Activated gamma-delta T cell treated with Interleukin-2 at 50 U/mL for 16 hours (primary cell): ENCODE measurements at places on chromosomes 11 and 22.

DNA sequence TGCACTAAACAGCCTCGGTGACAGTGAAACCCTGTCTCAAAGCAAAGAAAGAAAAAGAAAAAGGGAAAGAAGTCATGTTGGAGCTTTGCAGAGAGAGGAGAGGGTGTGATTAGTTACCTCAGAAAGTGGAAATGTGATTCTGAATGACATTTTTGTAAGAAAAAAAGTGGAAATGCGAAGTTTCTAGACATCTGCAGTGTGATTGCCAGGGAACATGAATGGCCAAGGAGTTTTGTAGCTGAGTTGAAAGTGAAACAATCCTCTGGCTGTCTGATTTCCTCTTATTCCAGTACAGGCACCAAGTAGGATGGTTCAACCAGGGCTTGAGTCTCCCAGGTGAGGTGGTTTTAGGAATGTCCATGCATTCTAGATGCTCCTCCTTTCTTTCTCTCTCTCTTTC, 17.8 kb upstream of the SYVN1 start:
- no peak for DNase-seq

- DNase-seq = peak; percentile 50
These were observed 16.2 kb downstream of the CAPN5 start for GRCh38 chr11:77082838-77083565.

- no peak for DNase-seq
These were observed 47.5 kb upstream of the ME3 start for GRCh38 chr11:86719781-86720463.

- DNase-seq = no peak
These were observed 450 bp downstream of the CBX6 start for GRCh38 chr22:38871360-38872171.

- peak; percentile 20 for DNase-seq
These were observed 17.0 kb upstream of the KCTD14 start for GRCh38 chr11:78039919-78040671.

GRCh38 chr22:17007852-17008731, at the start of gene GAB4:
GAB4 (minus strand) TSS chr22:17008222; CDS start chr22:17008114, 108 bp downstream.
- DNase-seq = no peak

DNA sequence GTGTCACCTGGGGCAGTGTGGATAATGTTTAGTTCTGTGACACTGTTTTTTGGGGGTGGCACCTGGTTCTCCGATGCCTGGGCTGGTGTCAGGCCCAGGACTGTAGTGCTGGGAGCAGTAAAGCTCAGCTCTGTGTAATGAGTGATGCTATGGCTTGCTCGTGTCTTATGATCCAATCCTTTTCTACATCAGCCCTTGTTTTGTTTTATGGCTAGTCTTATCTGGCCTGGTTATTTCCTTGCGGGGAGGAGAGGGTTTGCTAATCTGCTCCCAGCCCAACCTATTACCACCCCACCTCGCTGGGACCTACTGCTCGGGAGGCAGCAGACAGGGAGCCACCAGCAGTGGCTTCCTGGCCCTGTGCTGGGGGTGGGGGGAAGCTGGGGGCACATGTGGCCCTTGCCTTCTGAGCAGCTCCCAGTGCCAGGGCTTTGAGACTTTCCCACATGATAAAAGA, 35.0 kb upstream of the TPBGL start:
- no peak for DNase-seq

DNA sequence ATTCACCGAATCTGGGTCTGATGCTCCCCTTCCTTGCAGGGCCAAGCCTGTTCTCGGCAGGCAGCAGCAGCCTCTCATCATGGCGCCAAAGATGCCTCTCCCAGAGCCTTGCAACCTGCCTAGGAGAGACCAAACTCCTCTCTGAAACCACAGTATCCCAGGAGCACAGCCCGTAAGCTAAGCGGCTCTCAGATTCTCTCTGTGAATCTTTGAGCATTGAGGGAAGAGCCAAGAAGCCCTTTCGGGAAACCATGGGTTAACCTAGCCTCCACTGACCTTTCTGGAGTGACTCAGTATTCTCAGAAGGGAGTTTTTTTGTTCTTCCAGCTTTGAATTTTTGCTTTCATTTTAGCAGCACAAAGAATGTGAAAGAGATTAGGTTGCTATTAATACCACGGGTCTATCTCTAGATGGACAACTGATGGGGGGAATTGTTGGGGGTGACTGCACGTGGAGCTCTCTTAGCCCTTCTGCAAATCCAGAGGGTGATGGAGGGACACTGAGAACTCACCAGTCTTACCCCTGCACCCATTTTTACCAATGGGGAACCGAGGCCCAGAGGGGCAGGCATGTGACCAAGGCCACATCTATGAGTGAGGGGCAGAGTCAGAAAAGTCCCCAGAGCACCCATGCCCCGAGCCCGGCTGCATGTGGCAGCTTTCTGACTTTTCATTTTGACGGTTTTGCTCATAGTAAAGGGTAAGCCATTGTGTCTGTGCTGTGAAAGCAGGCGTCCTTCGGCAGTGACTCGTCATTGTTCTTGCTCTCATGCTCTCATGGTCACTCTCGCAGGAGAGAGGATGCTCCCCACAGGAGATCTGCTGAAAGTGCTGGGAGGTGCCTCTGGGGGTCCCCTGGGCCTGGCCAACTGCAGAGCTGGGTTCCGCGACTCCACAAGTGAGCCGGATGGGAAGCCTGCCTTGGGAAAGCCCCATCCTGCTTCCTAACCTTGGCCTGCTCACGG, 36.0 kb downstream of the IRAG1 start:
- no peak for DNase-seq

DNA sequence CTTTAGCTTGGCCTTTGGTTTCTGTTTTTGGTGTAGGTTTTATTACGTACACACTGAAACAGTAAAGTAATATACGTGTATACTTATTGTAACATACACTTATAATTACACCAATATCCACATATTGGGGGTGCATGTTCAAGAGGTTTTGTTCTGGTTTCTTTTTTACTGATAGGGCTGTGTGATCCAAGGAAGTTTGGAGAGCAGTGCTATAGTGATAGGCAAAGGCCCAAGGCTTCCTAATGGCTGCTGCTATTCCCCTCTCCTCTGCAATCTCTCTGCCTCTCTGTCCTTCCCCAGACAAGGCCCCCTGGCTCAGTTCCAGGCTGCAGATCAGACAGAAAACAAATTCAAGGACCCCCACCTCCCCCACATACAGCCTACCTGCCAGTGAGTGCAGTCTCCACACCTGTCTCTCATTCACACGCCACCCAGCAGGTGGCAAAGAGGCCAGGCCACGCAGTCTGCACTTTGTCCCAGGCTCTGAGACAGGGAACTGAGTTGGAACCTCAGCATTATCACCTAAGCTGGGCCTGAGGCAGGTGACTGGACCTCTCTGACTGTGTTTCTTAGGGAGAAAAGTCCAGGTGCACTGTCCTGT, 15.1 kb downstream of the TMEM184B start:
- DNase-seq = no peak

DNA sequence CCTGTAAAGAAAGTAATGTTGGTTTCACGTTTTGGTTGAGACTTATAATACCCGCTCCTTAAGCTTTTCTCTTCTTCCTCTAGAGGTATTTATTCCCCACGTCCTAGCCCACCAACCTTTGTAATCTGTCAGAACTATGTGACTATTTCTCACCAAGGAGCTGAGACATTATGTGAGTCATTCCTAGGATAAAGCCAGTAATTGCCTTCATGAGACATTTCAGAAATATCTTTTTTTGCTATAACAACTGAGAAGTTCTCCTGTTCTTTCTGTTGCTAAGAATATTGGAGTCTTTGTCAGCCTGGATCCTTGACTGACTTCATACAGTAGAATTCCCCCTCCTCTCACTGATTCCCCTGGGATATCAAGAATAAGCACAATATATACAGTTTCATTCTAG, 1497.0 kb upstream of the TENM4 start:
- no peak for DNase-seq

- DNase-seq = no peak
These were observed 30.8 kb downstream of the ZNRF3 start for GRCh38 chr22:28914201-28914600.

GRCh38 chr11:92623055-92623454, 346.4 kb upstream of the MTNR1B start:
- DNase-seq = no peak

DNA sequence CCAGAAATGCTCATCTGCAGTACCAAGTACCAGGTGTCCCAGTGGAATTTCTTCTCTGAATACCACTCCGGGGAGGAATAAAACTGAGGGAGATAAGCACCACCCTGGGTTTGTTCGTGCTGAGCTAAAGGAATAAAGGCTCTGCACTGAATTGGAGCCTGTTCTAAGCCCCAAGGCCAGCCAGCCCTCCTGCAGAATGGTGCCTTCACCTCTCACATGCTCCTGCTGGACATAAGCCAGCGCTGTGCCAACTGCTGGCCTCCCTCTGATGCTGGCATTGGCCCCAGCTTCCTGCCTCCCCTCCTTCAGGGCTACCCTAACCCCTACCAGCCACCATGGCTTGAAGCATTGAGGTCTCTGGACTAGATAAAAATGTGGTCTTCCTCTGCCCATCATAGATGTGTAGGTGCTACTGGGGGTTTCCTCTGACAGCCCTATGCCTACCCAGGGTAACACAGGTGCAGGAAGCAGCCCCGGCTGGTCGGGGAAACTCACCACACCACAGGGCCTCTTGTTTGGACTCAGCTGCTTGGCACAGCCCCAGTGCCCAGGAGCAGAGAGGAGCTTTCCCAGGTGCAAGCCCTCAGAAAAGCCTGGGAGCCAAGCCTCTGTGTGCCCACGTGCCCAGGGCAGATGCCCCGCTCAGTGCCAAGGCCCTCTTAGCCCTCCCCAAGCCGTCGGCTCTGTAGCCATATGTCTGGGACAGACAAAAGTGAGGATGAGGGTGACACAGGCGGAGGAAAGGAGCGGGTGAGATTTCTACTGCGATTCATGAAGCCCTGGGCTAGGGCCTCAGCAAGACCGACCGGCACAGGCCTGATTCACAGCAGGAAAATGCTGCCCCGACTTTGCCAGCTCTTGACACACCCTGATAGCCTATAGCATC, 34.1 kb upstream of the JAM3 start:
- no peak for DNase-seq

DNA sequence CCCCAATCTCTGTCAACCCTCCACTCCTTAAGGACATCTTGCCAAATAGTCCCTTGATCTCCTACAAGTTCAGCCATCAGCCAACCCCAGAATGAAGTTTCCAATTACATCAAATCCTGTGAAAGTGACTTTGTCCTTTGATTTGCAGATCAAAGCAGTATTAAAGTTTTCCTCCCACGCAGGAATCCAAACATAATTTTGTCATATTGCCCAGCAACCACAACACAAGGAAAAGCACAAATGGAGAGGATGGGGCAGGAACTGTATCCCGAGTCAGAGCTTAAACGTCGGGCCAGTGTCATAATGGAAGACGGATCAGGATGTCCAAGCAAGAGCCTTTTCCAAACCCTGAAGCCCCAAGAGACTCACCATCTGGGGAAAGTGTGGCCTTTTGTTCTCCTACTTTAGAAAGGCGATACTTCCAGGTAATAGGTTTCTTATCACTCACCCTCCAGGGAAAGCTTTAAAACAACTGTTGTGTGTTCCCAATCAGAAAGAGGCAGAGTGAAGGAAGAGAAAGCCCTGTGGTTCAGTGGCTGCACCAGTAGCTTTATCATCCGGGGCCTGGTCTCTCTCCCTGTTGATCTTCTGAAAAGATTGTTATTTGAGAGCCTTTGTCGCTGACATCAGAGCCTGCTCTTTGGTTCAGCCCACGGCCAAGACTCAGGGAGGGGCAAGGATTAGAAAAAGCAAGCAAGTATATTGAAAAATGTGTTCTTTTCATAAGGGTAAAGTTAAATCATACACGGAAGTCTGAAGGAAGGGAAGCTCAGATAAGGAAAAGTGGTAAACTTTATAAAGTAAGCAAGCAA, 41.7 kb downstream of the EXPH5 start:
- DNase-seq = no peak

DNA sequence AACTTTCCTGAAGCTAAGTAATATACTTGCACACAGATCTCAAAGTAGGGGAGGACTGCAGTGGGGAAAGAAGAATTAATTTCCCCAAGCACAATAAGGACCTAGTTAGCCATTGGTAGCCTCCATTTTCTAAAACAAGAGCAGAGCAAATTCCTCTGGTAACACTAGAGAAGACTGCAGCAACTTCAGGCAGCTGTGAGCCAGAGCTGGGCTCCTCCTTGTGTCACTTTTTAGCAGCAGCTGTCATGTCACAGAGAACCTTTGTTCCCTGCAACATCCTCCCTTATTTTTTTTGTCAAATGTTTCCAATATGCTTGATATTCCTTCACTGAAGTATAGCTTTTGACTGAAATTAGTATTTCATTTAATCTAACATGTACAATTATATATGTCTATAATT, 54.4 kb downstream of the RRAS2 start:
- no peak for DNase-seq

- no peak for DNase-seq
These were observed 837.7 kb upstream of the CNTN5 start for GRCh38 chr11:98183034-98183433.

- DNase-seq = no peak
These were observed at the start of gene SCN3B for GRCh38 chr11:123654566-123655081. SCN3B (minus strand) TSS chr11:123654624; CDS start chr11:123653801, 823 bp downstream.
